Stimulated activated CD8-positive, alpha-beta memory T cell treated with anti-CD3 and anti-CD28 coated beads, Interleukin-12 subunit alpha, Interleukin-12 subunit beta, amount 100 ng/mL, for 1 hour (primary cell): ENCODE measurements at places on chromosomes 6 and 20.

- DNase-seq = no peak
Observed at GRCh38 chr6:158391276-158391675, 79.0 kb downstream of the TULP4 start.

DNA sequence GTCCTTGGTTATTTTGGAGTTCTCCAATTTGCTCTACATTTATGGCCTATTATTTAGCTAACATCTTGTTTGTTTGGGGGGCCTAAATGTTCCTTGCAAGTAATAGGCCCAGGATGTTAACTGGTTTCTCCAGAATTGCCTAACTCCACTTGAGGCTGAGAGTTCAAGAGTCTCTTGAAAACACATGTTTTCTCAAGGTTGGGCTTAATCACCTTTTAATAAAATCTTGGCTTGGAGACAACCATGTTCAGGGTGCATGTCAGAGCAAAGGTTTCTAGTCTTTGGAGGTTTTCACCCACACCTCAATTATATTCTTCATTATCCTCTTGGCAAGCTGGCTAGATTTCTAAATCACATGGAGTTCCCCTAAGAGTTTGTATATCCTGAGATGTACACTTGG is 54.2 kb downstream of the KLHL31 start:
- DNase-seq = no peak

DNA sequence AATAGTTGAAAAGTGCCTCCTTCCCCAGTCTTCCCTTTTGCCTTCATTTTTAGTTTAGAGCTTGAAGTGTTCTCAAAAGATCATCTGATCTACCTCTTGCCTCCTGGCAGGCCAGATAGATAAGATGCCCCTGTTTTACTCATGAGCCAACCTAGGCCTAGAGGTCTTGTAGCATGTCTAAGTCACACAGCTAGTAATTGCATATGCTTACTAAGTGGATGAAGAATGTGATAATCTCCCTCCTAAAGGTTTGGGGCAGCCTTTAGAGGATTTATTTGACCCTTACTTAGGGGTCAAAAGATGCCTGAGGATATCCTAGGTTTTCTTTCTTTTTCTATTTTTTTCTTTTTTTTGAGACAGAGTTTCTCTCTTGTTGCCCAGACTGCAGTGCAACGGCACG is 2.1 kb downstream of the C6orf141 start:
- DNase-seq = no peak

- DNase-seq = no peak
Observed at GRCh38 chr6:98539741-98540140, 294.6 kb upstream of the POU3F2 start.

DNA sequence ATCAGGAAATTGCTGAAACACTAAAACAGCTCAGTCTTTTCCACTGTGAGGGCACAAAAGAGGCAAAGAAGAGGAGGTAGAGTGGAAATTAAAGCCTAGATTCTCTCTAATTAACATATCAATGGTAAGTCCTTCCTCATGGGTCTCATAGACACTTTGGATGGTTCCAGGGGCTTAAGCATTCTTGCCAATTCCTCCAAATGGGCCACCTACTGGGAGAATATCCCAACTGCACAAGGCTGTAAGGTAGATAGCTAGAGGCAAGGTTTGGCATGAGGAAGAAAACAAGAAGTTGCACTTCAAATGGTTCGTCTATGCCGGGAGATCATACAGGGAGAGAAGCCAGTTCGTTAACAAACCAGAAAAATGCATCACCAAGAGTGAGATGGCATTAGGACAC is 107.6 kb upstream of the KHDRBS2 start:
- DNase-seq = no peak

- DNase-seq = no peak
Observed at GRCh38 chr6:90559931-90560330, 26.9 kb downstream of the MAP3K7 start.

DNA sequence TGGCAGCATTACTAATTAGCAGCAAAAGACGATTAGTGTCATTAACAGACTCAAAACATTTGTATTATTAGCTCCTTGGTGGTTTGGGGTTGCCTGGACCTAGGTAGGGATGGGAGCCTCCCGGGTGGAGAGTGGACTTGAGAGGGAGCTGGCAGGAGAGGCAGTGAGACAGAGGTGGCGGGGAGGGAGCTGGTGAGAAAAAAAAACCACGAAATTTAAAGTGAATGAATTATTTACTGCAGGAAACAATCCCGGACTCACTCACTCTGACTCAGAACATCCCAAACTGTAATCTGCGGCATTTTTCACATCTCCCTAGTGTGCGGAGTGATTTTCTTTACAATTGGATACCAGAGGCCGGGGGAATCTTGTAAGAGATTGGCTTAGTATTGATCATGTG is 14.3 kb upstream of the CDH22 start:
- no peak for DNase-seq
